ENCODE measurements at places on chromosomes 3 and 15.
A peak's percentile ranks its signal among the peaks of the same experiment; 100 is the strongest.

DNA sequence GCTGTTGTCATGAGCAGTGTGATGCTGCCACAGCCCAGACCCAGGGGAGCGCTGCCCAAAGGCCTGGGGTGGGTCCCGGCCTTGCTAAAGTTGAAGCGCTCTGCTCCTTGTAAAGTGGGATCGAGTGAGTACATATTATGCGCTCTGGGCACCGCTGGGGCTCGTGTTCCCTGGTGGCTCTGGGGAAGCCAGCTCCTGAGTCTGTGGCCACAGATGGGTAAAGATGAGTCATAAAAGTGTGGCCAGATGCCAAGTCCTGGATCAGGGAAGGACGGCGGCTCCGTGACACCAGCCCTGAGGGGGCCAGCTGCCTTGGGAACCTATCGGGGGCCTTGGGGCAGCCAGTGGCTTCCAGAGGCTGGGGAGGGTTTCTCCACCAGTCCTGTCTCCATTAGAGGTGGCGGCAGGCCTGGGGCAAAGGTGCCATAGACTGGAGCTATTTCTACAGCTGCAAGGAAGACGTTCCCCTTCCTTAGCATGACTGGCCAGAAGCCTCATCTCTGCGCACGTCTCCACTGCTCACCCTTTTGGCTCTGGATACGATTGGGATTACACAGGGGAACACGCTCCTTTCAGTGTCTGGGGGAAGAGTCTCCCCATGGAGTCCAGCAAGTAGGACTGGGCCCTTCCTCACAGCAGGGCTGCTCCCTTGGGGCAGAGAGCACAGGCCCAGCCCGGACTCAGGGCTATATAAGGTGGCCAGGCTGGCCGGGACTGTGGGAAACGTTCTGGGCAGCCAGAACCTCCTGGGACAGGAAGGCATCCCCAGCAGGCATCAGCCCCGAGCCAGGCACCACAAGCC lies 1.2 kb upstream of the ITIH4 start:
- no peak overlapping the region for H3K4me3 ChIP-seq
- H3K36me3 ChIP-seq, result no peaks in the 10 kb centered on the region
- H3K27ac ChIP-seq, result no peak overlapping the region
- H3K4me1 ChIP-seq, result peaks cover 14% of the 10 kb centered on the region
- no peak for DNase-seq
- no peaks in the 10 kb centered on the region for H3K27me3 ChIP-seq

DNA sequence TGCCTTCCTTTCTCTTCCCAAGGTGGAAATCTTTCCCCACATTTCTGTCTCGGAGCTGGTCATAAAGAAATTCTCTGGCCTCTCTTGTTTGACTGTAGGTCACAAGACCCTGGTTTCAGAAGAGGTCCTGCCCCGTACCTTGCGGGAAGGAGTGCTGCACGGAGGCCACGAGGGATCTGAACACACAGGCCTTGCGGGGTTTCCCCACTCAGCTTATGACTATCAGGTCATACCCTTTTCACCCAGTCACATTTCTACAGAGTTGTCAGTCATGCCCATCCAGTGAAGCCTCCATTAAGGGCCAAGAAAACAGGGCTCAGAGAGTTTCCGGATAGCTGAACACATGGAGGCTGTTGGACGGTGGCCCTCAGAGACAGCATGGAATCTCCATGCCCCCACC lies 54.7 kb upstream of the ATP13A3 start:
- H3K27ac ChIP-seq, result peak overlapping the region; percentile 2
- no peak overlapping the region for H3K4me3 ChIP-seq
- no peak for DNase-seq
- H3K36me3 ChIP-seq, result no peaks in the 10 kb centered on the region
- H3K27me3 ChIP-seq, result no peaks in the 10 kb centered on the region

GRCh38 chr3:69309814-69310213 lies 76.1 kb downstream of the FRMD4B start:
- peaks cover 6% of the 10 kb centered on the region for H3K36me3 ChIP-seq
- no peaks in the 10 kb centered on the region for H3K27me3 ChIP-seq
- DNase-seq, result no peak
- no peak overlapping the region for H3K4me3 ChIP-seq

DNA sequence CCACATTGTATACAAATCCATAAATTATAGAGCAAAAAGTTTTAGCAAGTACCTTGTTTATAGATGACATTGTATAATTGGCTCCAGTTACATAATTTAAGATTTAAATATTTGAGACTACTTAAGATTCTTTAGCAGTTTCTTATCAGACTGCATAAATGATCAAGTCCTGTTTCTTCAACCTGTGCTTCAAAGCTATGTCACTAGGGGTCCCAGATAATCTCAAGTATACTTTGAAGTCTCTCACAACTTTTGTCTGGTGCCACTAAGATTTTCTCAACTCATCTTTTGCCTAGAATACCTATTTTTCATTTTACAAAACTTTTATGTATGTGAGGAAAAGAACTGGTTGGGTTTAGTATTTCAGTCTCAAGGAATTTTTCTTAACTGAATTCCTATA lies 205.5 kb downstream of the STAG1 start:
- H3K36me3 ChIP-seq, result peaks cover 4% of the 10 kb centered on the region
- H3K4me3 ChIP-seq, result no peak overlapping the region
- no peak overlapping the region for H3K27ac ChIP-seq
- H3K4me1 ChIP-seq, result peaks cover 11% of the 10 kb centered on the region

DNA sequence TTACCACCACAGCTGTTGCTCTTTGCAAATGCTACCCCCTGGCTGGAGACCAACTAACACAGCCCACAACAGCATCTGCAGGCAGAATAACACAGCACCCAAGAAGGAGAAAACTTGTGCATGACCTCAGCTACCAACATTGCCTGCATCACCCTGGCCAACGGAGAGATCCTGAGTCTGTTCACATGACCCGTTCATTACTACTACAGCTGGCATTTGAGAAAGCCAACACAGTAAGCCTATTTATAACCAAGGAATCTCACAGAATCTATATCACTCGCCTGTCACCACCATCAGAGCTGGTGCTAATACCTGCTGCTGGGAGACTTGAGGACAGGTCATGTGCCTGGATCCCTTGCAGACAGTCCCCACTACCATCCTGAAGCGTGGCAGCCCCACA lies 215.2 kb downstream of the POLQ start:
- H3K36me3 ChIP-seq, result no peaks in the 10 kb centered on the region
- H3K27me3 ChIP-seq, result no peaks in the 10 kb centered on the region
- H3K4me3 ChIP-seq, result no peak overlapping the region
- no peak overlapping the region for H3K27ac ChIP-seq
- no peak for DNase-seq
- H3K4me1 ChIP-seq, result no peaks in the 10 kb centered on the region
